Chondrocyte (in vitro differentiated cells): ENCODE measurements at places on chromosomes 1 and 21. TPM values are rescaled to one million over a fixed set of nuclear protein-coding genes. Genes with fewer than 3 reads are reported as not detected.
A peak's percentile ranks its signal among the peaks of the same experiment; 100 is the strongest.

- DNase-seq, result no peak
Observed at GRCh38 chr1:230970432-230970831, 8.2 kb downstream of the TTC13 start.

GRCh38 chr1:19776933-19777332 lies 22.8 kb downstream of the TMCO4 start:
- DNase-seq, result no peak

OPRD1 gene
- total RNA-seq, result 0.10 to 0.22 TPM (median 0.15 TPM) in 3 replicates

DNA sequence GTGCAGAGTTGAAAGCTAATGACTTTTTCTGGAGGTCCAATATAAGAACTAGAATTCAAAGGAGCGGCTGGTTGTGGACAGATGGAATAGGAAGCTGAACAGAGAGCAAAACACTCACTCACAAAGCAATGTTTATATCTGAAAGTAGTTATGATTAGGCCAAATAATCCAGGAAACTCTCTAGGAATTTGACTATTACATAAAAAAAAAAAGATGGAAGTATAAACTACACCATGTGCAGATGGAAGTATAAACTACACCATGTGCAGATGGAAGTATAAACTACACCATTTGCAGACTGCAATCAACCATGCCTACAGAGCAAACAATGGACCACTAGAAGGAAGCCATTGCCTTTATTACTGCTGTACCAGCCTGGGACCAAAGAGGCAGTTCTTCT lies 771.1 kb downstream of the BRINP3 start:
- DNase-seq, result no peak

GRCh38 chr1:50458507-50458906 lies 35.3 kb upstream of the DMRTA2 start:
- DNase-seq, result no peak

GRCh38 chr1:34885405-34886247 lies 26.1 kb upstream of the SMIM12 start:
- DNase-seq, result no peak

ATP1A4 gene
- not detected in 3 replicates for total RNA-seq

DNA sequence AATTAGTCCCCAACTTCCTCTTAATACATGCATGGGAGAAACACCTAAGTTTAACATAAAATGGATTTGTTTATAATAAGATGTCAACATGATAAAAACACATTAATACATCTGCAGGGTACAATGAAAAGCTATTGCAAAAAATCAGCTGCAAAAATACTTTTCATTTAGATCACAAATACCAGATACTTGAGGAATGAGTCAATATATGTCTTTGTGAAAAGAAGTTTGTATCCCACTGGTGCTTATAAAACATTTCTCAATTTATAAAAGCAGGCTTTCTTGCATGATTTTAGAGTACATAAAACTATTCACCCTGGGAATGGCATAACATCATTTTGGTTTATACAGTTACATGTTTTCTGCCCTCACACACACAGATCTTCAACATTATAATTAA lies 18.6 kb upstream of the PRKAA2 start:
- DNase-seq, result no peak

GJA8 gene
- not detected in 3 replicates for total RNA-seq

GRCh38 chr1:14136881-14137280 lies 436.9 kb downstream of the PRDM2 start:
- no peak for DNase-seq

THEMIS2 gene
- total RNA-seq, result 1.2 to 3.9 TPM (median 1.6 TPM) in 3 replicates

GRCh38 chr21:28832013-28832714 lies 160.5 kb downstream of the LTN1 start:
- DNase-seq, result no peak

DNA sequence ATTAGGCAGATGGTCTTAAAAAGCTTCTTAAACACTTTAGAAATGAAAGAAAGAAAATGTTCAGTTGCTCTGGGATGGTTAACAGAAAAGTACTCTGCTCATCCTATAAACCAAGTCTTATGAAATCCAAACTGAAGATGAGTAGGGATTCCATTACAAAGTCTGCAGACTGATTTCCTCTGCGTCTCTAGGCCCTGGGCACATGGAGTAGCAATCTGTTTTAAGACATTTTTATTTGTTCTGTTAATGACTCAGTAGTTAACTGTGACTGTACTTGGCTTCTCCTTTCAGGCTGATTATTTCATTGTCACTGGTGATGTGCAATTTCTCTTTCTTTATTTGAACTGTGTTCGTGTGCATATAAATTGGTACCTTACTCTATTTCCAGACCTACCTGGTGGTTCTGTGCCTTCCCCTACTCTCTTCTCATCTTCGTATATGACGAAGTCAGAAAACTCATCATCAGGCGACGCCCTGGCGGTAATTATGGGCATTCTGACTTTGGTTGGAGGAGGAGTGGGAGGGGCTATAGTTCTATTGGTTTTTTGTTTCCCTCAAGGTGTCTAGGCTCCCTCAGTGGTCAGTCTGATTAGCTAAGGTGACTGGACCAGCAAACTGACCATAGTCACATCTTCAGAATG lies 30.6 kb downstream of the ATP1A1 start:
- DNase-seq, result no peak

DNA sequence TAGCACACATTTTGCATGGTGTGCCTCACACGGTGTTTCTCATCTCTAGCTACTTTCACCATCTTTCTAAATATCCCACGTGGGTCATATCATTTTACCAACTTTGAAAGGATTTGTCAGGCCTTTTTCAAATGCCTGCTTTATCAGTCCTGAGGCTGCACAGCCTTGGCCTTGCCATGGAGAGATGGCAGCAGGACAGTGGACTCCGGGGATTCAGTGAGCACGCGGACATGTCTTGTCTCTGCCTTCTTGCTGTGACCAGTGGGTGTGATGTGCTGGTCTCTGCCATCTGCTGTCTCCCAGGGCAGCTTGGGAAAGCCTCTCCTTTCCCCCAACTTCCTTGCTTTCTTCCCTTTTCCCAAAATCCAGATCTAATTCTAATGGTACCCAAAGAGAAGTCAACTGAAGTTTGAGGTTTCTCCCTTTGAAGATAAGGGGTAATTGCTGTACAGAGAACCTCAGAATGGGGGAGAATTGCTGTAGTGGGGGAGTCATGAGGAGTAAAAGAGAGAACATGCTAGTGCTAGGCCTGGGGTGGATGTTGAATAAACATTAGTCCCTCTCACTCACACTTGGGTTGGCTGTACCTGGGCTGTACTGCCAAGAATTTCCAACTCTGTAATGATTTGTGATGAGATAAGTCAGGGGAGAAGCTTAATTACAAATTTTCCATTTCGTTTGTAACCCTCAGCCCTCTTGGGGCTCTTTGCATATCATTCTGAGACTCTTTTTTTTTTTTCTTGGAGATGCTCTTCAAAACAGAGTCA lies 99.5 kb downstream of the GALNT2 start:
- DNase-seq, result no peak

LIN28A gene
- total RNA-seq, result not detected in 3 replicates

DNA sequence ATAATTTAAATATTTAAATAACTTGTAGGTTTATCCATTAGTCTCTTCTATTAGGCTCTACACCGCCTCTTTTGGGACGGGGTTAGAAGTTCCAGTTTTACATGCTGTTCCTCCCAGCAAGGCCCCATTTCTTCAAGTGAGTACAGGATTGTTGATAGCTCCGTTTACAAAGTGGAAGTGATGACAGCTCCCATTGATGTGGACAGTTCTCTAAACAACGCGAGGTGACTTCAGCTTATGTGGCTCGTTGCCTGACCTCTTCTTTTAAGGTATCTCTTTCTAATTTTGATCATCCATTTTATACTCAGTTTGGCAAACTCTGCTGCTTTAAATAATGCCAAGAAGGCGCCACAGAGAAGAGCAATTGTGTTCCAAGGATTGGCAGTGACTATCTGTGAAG lies 49.7 kb downstream of the PACC1 start:
- DNase-seq, result no peak

AIM2 gene
- total RNA-seq, result not detected in 3 replicates

DNA sequence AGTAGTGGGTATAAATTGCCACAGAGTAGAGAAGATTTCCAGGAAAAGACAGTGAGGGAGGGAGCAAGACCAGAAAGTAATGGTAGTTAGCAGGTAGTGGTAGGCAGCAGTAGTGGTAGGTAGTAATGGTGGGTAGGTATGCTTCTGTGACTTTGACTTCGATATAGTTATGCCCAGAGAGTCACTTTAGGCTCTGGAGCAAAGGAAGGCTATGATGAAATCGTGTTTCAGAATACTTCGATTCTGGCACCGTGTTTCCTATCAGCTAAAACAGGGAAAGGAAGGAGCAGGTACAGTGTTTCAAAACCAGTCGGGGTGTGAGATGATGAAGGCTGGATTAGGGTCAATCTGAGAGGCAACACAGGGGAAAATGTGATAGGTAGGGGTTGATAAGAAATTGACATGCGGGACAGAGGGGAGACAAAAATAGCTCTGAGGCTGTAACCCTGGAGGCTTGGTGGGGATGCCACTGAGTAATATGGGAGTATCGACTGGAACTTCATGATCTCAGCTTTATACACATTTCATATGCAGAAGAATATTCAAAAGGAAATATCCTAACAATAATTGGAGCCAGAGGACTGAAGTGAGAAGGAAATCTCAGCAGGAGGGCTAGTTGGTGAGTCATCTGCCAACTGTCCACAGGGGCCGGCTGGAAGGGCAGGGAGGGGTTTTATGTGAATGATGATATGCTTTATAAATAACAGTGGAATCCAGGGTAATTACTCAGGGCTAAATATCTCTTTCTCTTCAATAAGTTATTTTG lies 25.2 kb upstream of the TRIM45 start:
- DNase-seq, result no peak

EIF4G3 gene
- total RNA-seq, result 56.6 to 81.1 TPM (median 59.9 TPM) in 3 replicates

DNA sequence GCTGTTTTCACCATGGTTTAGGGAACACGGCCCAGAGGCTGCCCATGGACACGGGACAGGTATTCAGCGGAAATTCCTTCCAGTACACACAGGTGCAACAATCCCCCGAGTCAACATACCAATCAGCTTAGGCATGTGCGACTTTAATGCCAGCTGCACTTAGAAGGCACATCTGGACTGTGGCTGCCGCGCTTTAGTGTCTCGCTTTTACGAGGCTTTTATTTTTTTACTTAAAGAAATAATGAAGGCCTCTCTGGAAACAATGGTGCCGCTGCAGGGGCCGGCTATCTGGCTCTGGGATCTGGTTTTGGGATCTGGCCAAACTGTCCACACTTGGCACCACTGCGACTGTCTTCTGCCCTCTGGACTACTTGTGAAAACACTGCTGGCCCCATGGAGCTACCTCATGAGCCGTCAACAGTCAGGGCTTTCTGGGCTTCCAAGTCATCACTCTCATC lies 55.5 kb downstream of the SLC66A1 start:
- DNase-seq, result no peak

DNA sequence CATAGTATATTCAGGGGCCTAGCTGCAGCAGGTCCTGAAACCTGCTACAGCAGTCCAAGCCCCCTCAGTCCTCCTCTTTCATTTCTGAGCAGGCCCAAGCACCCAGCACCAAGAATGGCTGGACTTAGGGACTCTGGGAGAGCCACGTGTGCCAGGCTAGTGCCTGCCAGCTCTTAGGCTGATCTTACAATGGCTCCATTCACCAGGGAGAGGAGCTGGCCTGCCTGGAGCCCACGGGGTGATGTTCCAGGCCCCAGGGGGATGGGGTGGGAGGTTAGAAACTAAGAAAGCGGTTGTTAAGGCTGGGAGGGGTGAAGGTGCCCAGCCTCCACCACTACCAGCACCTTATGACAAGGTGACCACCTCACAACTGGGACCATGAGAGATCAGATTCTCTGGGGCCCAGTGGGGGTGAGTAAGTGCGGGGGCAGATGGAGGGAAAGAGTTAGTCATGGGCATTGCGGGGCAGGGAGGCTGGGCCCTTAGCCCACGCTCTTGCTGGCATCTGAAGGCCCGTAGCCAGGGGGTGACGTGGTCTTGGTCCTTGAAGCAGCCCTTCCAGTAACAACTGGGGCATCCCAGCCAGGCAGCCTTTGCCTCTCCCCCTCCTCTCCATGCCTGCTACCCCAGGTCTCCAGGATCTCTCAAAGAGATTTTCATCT lies 30.3 kb upstream of the CLIC4 start:
- no peak for DNase-seq

GRCh38 chr1:25212725-25213124 lies 19.6 kb downstream of the SYF2 start:
- DNase-seq, result no peak

GRCh38 chr1:14313731-14314431 lies 284.6 kb upstream of the KAZN start:
- no peak for DNase-seq

ZNF644 gene
- 37.9 to 47.6 TPM (median 46.3 TPM) in 3 replicates for total RNA-seq

SPRR2B gene
- not detected in 3 replicates for total RNA-seq

DNA sequence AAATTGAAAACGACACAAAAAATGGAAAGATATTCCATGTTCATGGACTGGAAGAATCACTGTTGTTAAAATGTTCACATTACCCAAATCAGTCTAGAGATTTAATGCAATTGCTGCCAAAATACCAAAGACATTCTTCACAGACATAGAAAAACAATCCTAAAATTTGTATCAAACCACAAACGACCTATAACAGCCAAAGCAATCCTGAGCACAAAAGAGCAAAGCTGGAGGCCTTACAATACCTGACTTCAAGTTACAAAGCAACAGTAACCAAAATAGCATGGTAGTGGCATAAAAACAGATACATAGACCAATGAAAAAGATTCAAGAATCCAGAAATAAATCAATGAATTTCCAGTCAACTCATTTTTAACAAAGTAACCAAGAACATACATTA lies 1077.3 kb downstream of the KCNT2 start:
- no peak for DNase-seq

DNA sequence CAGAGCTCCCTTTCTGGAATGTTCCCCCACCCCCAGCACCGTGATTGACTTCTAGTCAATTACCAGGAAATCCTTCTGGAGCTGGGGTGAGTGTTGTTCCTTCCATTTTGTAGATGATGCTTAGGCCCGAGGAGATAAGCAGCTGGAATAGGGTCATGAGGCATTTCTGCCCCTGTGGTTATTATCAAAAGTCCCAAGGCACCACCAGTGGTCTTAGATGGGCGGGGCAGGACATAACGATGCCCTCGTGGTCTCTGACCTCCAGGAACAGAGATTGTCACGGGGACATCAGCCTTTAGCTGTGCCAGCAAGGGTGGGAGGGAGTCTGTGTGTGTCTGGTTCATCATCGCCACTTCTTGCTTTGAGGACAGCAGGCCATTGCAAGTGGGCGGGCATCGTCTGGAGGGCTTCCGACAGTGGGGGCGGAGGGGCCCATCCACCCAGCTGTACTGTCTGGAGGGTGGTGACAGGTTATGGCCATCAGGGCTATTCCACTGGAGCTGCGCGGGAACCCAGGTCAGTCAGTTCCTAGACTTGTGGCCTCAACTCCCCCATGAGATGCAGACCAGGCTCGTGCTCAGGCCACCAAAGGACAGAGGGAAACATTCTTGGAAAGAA lies 22.6 kb downstream of the TNFRSF8 start:
- peak; percentile 4 for DNase-seq

DNA sequence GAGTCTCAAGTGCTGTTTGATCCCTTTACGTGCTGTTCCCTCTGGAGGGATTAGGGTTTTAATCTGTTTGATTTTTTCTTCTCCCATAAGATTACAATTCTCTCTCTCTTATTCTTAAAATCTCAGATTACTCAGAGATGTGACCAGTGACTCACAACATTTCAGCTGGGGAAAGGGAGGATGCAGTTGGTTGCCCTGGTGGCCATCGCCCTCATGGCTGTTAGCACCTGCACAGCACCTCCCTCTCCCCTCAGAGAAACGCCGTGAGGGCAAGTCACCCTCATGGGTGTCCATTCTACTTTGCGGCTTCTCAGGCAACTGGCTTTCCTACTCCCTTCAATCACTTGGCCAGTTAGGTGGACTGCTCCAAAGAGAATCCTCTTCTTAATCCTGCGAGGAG lies 42.4 kb upstream of the KCNA3 start:
- DNase-seq, result no peak

NECTIN4 gene
- total RNA-seq, result 0.12 to 0.26 TPM (median 0.12 TPM) in 3 replicates

RIMKLA gene
- 0.18 to 0.27 TPM in 2 of 3 replicates, not detected in the other for total RNA-seq
